ENCODE measurements at places on chromosomes 2 and 18. TPM values are rescaled to one million over a fixed set of nuclear protein-coding genes. Genes with fewer than 3 reads are reported as not detected.

Gene RBKS
- 9.7 TPM for total RNA-seq

Gene CSRNP3
- not detected for total RNA-seq

Gene ARID5A
- 266 TPM for total RNA-seq

Gene SLC38A11
- not detected for total RNA-seq

Gene TBR1
- not detected for total RNA-seq

Gene DSG4
- not detected for total RNA-seq

Gene MYL12B
- total RNA-seq = 335 TPM

DNA sequence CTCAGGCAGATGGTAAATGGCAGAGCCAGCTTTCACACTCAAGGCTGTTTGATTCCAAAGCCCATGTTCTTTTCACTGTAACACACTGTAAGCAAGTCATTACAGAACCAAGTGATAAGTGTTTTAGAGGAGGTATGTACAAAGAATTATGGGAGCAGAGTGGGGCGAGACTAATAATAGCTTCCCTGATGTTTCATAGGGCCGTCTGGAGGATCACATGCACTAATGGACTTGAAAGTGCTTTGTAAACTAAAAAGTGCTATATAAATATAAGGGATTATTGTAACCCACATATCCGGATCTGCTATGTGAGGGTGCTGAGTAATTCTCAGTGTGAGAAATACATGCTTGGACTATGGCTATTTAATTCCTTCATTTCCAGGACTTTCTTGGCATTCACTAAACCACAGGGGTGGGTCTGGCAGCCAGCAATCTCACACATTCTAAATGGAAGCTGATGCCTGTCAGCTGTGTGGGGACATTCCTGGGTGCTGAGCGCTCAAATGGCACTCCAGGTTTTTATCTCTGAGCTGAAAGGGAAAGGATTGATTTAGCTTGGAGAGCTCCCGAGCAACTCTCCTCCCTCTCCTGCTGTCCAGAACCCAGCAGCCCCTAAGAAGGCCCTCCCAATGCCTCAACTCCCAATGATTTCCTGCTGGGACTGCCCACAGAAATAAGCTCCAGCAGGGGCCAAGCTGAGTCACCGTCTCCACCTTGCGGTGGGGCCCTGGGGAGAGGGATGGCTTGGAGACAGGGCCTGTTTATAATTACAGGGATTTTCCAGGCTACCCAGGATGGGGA lies 222.8 kb downstream of the SOX11 start:
- no peaks in the 10 kb centered on the region for H3K4me1 ChIP-seq
- H3K27ac ChIP-seq = no peak overlapping the region
- H3K4me3 ChIP-seq = no peak overlapping the region
- H3K27me3 ChIP-seq = no peaks in the 10 kb centered on the region
- no peaks in the 10 kb centered on the region for H3K36me3 ChIP-seq

GRCh38 chr2:10139536-10139935 lies 17.0 kb downstream of the RRM2 start:
- H3K4me3 ChIP-seq = no peak overlapping the region
- no peak for DNase-seq
- H3K4me1 ChIP-seq = peaks cover 13% of the 10 kb centered on the region
- peaks cover 39% of the 10 kb centered on the region for H3K36me3 ChIP-seq
- H3K27ac ChIP-seq = no peak overlapping the region

DNA sequence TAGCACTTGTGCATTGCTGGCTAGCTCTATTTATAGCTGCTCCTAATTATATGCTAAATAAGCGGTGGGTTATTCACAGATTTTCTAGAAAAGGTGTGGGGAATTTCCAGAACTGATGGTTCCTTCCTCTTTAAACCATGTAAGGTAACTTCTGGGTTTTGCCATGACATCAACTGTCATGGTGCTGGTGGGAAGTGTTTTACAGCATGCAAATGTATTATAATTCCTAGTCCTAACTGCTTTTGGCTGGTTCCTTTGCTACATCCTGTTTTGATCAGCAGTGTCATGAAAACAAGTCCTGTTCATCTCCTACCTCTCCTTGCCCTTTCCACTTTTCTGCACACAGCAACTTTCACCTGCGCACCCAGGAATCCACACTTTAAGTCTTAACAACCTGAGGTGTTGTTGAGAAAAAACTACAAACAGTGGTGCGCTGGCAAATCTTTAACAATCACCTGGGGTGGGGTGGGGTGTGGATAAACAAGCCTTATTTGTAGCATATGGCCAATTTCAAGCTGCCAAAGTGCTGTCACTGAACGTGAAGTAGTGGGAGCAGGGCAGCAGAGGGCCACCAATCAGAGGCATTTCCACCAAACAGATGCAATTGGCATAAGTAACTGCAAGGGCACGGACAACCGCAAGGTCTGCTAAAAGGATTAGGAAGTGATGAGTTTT lies 33.4 kb upstream of the SKOR2 start:
- no peak overlapping the region for H3K4me3 ChIP-seq
- peaks cover 17% of the 10 kb centered on the region for H3K27me3 ChIP-seq
- no peak for DNase-seq
- no peak overlapping the region for H3K27ac ChIP-seq
- no peaks in the 10 kb centered on the region for H3K4me1 ChIP-seq
- H3K36me3 ChIP-seq = no peaks in the 10 kb centered on the region

DNA sequence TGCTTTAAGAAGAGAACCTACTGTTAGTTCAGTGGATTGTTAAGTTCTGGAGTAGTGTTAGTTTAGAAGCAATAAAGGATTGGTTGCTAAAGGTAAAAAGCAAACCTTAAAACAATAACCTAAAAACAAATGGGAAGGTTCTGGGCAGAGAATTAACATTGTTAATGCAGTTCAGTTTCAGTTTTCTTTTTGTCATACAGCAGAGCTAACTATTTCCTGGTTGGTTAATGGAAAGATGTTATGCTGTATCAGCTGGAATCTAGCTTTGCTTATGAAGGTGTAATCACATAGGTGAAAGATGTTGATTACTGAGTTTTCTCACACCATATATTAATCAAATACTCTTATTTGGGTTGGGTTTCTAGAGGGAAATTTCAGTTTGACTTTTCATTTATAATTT lies 23.8 kb downstream of the SMAD4 start:
- no peaks in the 10 kb centered on the region for H3K27me3 ChIP-seq
- H3K4me1 ChIP-seq = peaks cover 38% of the 10 kb centered on the region
- peaks cover 25% of the 10 kb centered on the region for H3K36me3 ChIP-seq
- H3K27ac ChIP-seq = peak overlapping the region; percentile 77

DNA sequence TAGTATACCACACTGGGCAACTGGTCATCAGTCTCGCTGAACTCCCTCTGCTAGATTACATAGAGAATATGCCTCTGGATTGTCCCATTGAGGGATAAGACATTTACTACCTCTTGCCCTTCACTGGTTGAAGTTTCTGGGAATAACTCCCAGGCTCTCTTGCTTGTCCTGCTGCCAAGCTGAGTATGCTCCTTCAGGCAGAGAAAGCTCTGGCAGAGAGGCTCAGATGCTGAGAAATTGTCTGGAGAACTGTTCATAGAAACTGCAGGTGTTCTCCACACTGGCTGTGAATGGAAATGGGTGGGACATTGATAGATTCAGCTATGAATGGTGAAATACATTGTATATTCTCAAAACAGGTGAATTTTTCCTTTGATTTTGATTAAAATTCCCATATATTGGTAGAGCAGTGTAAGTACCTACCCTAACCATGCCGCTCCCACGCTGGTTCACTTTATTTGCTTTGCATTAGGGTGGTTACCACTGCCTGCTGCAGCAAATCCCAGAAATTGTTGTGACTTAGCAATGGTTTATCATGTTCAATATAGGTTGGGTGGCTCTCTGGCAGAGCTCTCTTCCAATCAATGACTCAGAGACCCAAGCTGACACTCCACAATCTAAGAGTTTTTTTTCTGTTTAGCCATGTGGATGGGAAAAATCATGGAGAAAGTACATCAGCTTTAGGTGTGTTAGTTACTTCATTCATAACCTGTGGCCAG lies 36.7 kb downstream of the FAM117B start:
- no peak overlapping the region for H3K27ac ChIP-seq
- DNase-seq = no peak
- peaks cover 3% of the 10 kb centered on the region for H3K36me3 ChIP-seq
- H3K27me3 ChIP-seq = no peaks in the 10 kb centered on the region
- peaks cover 63% of the 10 kb centered on the region for H3K4me1 ChIP-seq
- no peak overlapping the region for H3K4me3 ChIP-seq

DNA sequence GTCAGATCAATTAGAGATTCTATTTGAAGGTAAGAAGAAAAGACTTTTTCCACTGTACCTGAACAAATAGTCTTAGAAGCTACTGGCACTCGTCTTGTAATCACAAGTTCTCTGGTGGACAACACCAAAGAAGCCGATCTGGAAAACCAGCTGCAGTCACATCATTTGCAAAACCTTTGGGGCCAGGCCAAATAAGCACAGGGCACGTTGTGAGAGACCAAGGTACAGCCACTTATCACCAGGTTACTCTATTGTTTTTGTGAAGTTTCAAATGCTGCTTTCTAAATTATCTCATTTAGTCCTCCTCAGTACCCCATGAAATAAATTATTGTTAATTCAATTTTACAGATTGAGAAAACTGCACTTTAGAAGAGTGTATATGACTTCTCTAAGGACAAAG lies 18.5 kb downstream of the ROCK1 start:
- H3K36me3 ChIP-seq = peaks cover 12% of the 10 kb centered on the region
- no peaks in the 10 kb centered on the region for H3K27me3 ChIP-seq
- no peak overlapping the region for H3K27ac ChIP-seq
- no peak overlapping the region for H3K4me3 ChIP-seq
- peaks cover 51% of the 10 kb centered on the region for H3K4me1 ChIP-seq

DNA sequence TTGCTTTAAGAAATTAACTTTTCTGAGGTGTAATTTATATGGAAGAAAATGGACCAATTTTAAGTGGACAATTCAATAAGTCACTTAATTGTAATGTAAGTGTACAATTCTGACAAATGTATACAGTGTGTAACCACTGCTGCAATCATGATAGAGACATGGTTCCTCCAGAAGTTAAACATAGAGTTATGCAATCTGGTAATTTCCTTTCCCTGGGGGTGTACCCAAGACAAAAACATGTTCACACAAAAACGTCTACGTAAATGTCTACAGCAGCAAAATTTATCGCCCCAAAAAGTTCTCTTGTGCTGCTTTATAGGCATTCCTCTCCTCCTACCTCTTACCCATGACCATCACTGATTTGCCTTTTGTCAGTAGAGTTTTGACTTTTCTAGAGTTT lies 141.5 kb downstream of the AQP4 start:
- H3K4me3 ChIP-seq = no peak overlapping the region
- H3K36me3 ChIP-seq = no peaks in the 10 kb centered on the region
- no peaks in the 10 kb centered on the region for H3K27me3 ChIP-seq
- H3K27ac ChIP-seq = no peak overlapping the region

DNA sequence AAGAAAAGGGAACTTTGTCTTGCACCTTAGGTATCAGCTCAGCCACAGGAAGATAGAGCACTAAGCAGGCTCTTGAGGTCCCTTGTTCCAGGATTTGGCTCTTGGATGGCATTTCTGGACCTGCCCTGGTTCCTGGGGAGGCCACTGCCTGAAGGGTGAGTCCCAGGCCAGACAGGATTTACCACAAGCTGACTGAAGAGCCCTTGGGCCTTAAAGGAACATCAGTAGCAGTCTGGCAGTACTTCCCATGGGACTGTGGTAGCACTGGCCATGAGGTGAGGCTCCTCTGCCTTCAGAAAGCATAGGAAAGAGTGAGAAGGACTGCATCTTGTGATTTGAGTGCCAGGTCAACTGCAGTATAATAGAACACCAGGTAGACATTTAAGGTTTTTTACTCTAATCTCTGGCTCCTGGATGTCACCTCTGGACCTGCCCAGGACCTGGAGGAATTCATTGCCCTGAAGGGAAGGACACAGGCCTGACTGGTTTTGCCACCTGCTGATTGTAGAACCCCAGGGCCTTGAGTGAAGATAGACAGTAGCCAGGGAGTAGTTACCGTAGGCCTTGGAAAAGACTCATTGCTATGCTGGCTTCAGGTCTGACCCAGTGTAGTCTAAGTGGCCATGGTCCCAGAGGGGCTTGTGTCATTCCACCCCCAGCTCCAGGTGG lies 154.4 kb upstream of the CREB1 start:
- DNase-seq = no peak
- H3K4me1 ChIP-seq = no peaks in the 10 kb centered on the region
- H3K27ac ChIP-seq = no peak overlapping the region
- H3K36me3 ChIP-seq = peaks cover 17% of the 10 kb centered on the region
- H3K27me3 ChIP-seq = no peaks in the 10 kb centered on the region

- no peak for DNase-seq
- H3K4me3 ChIP-seq = no peak overlapping the region
- H3K36me3 ChIP-seq = no peaks in the 10 kb centered on the region
Observed at GRCh38 chr18:47381975-47382570, 130.6 kb upstream of the SKOR2 start.

DNA sequence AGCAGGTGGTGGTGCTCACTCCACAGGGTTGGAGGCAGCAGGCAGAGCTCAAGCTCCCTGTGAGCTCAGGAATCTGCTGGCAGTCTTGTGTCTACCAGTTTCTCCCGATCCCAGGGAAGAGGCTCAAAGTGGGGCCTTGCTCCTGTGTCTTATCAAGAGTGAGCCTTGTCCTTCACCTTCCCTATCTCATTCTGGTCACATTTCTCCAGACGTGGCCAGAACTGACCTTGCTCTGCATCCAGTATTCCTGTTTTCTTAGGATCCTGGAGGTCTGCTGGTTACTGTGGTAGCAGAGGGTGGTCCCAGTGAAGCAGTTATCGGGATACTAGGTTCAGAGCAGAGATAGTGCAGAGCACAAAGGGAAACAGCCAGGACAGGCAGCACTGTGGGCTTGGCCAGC lies 47.1 kb upstream of the ASB18 start:
- H3K4me3 ChIP-seq = no peak overlapping the region
- DNase-seq = no peak
- no peak overlapping the region for H3K27ac ChIP-seq

- no peak overlapping the region for H3K4me3 ChIP-seq
- DNase-seq = no peak
- no peak overlapping the region for H3K27ac ChIP-seq
- H3K27me3 ChIP-seq = no peaks in the 10 kb centered on the region
- H3K4me1 ChIP-seq = no peaks in the 10 kb centered on the region
- H3K36me3 ChIP-seq = no peaks in the 10 kb centered on the region
Observed at GRCh38 chr2:59756150-59756549, 797.3 kb downstream of the BCL11A start.

GRCh38 chr2:127573298-127573697 lies 37.8 kb downstream of the MYO7B start:
- no peak overlapping the region for H3K4me3 ChIP-seq
- no peak overlapping the region for H3K27ac ChIP-seq
- no peaks in the 10 kb centered on the region for H3K36me3 ChIP-seq
- H3K27me3 ChIP-seq = peaks cover 5% of the 10 kb centered on the region
- DNase-seq = no peak

DNA sequence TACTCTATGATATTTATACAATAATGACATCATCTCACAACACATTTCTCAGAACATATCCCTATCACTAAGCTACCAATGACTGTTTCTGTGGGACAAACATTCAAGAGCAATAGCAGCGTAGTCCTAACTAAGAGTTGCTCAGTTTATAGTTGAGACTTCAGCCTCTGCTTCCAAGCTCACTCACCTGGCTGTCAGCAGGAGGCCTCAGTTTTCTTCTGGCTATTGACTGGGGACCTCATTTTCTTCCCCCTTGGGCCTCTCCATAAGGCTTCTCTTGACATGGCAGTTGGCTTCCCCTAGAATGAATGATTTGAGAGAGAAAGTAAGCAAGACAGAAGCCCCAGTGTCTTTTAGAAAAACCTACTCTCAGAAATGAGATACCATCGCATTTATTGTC lies 85.9 kb downstream of the ARMC9 start:
- no peak overlapping the region for H3K27ac ChIP-seq
- H3K4me1 ChIP-seq = no peaks in the 10 kb centered on the region
- DNase-seq = no peak
- no peaks in the 10 kb centered on the region for H3K36me3 ChIP-seq

GRCh38 chr2:216555274-216555673 lies 56.6 kb downstream of the RPL37A start:
- no peaks in the 10 kb centered on the region for H3K36me3 ChIP-seq
- H3K4me1 ChIP-seq = no peaks in the 10 kb centered on the region
- no peak overlapping the region for H3K4me3 ChIP-seq
- H3K27ac ChIP-seq = no peak overlapping the region

Data from activated CD4-positive, alpha-beta memory T cell treated with anti-CD3 and anti-CD28 coated beads for 36 hours (primary cell).